NCI-H2029 treated with DMSO at 0.1 percent for 48 hours (cell line): ENCODE measurements at places on chromosomes 3 and 15.

GRCh38 chr3:186997473-186997939 is 67.2 kb downstream of the ST6GAL1 start:
- no peak for DNase-seq

GRCh38 chr3:142913432-142913831 is 24.5 kb upstream of the PCOLCE2 start:
- no peak for DNase-seq

GRCh38 chr3:112619295-112619694 is 21.6 kb downstream of the CCDC80 start:
- DNase-seq = no peak

- DNase-seq = no peak
Observed at GRCh38 chr3:140011611-140012277, 76.8 kb downstream of the CLSTN2 start.
